Kidney epithelial cell (primary cell): ENCODE measurements at places on chromosomes 11 and 22. TPM values are rescaled to one million over a fixed set of nuclear protein-coding genes. Genes with fewer than 3 reads are reported as not detected.

The CRYBB3 gene
- 0.82 TPM in 1 of 2 replicates, not detected in the other for total RNA-seq

The MOV10L1 gene
- total RNA-seq: 0.21 and 1.7 TPM in 2 replicates

The TIMM8B gene
- 24.8 and 42.3 TPM in 2 replicates for total RNA-seq

The EIF3M gene
- 613 and 759 TPM in 2 replicates for total RNA-seq

DNA sequence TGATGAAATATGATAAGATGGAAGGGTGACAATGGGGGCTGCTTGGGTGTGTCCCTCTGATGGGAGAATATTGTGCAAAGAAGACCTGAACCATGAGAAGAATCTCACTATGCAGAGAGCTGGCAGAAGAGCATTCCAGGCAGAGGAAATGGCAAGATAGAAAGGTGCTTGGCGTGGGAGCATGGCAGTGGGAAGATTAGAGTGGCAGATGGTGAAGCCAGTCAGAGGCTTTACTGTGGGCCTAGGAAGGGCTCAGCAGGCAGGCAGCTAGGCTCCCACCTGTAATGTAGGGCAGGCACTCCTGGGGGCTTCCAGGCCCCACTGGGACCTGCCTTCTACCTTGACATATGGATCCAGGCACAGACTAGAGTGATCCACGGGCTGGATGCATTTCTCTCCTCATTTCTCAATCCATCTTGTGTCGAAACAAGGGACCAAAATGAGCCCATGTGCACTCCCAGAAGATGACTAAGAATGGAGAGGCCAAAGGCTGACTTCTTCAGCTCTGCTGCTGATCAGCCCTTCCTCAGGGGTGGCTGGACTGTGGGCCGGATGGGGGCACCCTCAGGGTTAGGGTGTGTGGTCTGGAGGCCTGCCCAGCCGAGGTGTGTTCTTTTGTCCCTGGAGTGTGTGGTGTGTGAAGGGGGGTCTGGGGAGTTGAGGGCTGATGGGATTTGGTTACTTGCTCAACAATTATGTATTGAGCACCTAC, 88.3 kb downstream of the TSPAN18 start:
- no peak for DNase-seq

DNA sequence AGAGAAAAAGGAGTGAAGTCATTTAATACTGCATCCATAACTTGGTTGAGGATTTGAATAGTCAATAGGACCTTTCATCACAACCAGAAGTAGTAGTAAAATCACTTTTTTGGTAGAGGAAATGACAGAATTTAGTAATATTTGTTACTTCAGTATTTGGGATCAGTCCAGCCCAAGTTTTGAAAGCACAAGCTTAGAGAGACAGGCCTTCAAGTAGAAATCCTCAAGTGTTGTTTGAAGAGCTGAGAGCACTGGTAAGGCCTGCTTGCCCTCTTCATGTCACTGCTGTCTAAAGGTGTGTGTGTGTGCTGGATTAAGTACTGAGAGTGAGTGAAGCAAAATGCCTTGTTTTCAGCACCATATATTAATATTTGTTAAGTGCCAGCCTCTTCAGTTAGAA, 137.3 kb downstream of the WNT11 start:
- DNase-seq: no peak
